Foreskin fibroblast (primary cell): ENCODE measurements at places on chromosomes 7 and 10.

DNA sequence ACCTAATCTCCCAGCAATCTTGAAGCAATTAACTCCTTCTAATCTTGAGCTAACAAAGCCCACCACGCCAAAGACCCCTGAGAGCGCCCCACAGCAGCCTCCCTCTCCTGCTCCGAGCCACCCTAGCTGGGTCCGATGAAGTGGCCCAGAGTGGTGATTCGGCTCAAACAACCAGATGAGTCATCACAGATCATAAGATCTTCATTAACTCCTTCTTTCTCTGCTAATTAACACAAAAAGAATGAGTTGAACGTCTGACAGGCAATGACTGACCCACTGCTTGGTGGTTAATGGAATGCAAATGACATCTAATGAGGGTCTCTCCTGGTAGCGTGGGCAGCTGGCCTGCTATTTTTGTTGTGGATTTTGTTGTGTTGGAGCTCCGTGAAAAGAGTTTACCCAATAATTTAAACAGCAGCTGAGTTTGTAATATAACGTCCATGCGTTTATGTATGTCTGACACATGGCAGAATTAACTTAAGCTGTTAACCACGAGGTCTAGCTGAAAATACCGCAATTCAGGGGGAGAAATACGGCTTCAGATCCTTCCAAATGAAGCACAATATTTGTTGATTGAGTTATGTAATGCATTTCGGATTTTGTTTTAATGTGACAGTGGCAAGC is 161.4 kb downstream of the RAB11FIP2 start:
- no peak for DNase-seq

DNA sequence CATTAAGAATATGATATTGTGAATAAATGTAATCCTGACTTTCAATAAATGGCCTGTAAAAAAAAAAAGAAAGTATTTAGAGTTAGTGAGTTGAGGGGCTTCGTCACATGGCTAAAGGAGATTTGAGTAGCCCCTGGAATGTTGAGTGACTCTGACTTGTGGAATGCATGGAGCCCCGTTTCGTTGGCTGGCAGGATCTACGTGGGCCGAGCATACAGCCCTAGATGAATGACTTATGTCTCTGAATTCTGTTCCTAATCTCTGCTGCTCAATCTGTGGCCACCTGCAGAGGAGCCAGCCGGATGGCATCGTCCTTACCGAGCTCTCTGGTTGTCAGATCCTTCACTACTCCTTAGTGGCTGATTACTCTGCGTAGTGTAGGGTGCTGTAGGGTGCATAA is 155.7 kb downstream of the MGMT start:
- DNase-seq = no peak

DNA sequence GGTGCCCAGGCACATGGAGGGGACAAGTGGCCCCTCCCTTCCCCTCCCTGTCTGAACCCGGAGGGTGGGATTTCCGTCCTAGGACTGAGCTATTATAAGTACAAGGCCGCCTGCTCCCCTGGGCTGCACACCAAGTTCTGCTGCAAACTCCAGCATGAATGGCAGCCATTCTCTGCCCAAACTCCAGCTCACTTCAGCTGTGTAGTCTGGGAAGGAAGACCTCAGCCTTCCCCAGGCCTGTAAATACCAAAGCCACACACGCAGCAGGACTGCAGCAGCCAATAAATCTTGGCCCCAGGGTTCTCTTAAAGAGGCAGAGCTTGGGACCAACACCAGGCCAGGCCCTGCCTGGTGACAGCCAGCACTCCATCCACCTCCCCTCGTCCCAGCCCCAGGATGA is 291.3 kb upstream of the ZMIZ1 start:
- peak; percentile 20 for DNase-seq

- DNase-seq = no peak
Measured at GRCh38 chr7:88450874-88451273, 144.2 kb upstream of the STEAP4 start.

- DNase-seq = peak; percentile 53
Measured at GRCh38 chr10:6669269-6669859, 89.3 kb upstream of the PRKCQ start.

DNA sequence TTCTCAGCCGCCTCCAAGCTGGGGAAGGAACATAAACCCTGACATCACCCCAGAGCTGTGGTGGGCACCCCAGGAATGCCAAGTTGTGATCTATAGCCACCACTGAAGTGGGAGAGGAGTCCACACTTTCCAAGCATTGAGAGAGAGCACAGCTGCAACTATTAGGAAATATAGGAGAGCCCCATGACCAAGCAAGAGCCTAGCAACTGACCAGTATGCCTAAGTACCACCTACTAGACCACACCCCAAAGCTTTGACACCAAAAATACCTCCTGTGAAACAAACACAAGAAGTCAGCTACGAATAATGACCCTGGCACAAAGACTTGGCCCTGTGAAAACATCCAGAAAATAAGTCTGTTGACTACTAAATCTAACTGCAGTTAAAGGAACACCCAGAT is 804.1 kb upstream of the IGFBP3 start:
- DNase-seq = no peak

- DNase-seq = no peak
Measured at GRCh38 chr7:7820939-7821338, 102.5 kb upstream of the RPA3 start.

GRCh38 chr7:89002981-89003956 is 207.7 kb upstream of the TEX47 start:
- peak; percentile 12 for DNase-seq

DNA sequence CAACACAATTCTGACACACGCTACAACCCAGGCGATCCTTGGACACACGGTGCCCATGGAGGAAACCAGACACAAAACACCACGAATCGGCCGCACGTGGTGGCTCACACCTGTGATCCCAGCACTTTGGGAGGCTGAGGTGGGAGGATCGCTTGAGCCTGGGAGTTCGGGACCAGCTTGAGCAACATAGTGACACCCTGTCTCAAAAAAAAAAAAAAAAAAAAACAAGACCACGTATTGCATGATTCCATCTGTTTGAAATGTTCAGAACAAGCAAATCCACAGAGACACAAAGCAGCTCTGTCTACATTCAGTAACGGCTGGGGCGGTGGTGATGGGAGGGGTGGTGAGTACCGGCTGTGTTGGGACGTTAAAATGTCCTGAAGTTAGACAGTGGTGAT is 25.2 kb downstream of the ADAP1 start:
- DNase-seq = no peak

- DNase-seq = no peak
Measured at GRCh38 chr10:5592070-5592469, 67.3 kb downstream of the CALML3 start.
